ENCODE measurements at places on chromosomes 2 and 18.

DNA sequence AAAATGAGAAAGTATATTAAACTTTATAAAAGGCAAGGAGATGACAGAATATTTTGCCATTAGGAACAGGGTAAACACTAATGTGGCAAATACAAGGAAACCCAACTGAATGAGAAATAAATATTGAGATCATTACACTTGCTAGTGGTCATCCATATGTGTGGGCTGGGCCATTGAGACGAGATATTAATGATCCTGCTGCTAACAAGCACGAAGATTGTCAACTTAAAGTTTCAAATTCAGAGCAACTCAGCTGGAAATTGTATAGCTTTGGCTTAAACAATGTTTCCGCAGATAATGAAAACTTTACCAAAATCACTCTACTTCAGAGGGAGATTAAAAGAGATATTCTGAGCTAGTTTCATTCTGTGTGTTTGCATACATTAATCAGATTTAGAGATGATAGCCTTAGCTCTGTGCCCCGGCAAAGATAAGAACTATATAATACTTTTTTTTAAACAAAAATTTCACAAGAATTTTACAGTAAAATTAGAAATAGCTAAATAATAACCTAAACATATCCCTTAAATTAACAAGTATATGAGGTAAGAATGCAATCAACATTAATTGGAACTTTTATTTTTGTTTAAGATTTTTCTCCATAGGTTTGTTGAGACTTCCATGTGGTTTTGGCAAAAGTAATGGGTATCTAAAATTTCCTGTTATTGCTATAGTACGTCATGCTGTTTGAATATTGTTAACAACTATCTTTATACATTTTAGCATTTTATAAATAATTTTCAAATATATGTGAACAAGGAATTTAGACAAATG lies 40.0 kb downstream of the FN1 start:
- DNase-seq = no peak

DNA sequence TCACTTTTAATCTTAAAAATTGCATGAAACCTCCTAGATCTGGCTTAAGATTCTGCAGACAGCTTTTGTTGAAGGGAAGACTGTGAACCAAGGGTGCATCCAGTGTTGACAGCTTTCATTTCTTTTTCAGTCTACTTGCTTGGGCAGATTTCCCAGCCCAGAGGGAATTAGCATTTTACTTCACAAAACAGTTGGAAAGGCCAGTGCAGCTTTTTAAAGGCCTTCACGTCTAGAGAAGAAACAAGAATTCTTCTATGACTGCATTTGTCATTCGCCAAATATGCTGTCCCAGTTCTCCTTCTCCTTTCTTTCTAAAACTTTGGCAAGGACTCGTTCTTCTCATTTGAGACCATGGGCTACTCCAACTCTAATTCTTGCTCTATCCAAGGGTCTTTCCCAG lies 17.4 kb downstream of the NTSR2 start:
- DNase-seq = no peak

GRCh38 chr2:131031875-131032274 lies 61.4 kb downstream of the FAM168B start:
- DNase-seq = no peak

GRCh38 chr2:163471947-163472346 lies 263.9 kb downstream of the FIGN start:
- no peak for DNase-seq

- DNase-seq = no peak
Measured at GRCh38 chr2:215002500-215002899, 135.9 kb downstream of the ABCA12 start.
